Stimulated activated CD4-positive, alpha-beta T cell treated with anti-CD3 and anti-CD28 coated beads, TNF-alpha, amount 100 ng/mL, for 4 hours (primary cell): ENCODE measurements at places on chromosomes 5 and 9.

DNA sequence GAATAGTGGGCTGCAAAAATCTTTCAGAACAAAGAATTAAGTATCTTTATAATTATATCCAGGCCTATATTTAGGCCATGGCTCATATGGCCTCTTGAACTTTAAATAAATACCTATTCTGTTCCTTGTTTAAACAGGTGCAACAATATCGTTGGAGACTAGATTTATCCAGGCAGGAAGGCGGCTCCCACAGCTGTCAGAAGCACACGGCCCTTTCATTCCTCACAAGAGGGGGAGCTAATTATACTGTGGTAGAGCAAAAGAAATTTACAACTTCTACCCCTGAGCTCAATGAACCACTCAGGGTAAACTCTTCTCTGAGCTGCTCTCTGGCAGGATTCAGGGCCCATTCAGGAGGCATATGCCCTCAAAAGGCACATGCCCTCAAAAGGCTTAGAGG is 31.3 kb downstream of the TMEM174 start:
- DNase-seq = no peak

DNA sequence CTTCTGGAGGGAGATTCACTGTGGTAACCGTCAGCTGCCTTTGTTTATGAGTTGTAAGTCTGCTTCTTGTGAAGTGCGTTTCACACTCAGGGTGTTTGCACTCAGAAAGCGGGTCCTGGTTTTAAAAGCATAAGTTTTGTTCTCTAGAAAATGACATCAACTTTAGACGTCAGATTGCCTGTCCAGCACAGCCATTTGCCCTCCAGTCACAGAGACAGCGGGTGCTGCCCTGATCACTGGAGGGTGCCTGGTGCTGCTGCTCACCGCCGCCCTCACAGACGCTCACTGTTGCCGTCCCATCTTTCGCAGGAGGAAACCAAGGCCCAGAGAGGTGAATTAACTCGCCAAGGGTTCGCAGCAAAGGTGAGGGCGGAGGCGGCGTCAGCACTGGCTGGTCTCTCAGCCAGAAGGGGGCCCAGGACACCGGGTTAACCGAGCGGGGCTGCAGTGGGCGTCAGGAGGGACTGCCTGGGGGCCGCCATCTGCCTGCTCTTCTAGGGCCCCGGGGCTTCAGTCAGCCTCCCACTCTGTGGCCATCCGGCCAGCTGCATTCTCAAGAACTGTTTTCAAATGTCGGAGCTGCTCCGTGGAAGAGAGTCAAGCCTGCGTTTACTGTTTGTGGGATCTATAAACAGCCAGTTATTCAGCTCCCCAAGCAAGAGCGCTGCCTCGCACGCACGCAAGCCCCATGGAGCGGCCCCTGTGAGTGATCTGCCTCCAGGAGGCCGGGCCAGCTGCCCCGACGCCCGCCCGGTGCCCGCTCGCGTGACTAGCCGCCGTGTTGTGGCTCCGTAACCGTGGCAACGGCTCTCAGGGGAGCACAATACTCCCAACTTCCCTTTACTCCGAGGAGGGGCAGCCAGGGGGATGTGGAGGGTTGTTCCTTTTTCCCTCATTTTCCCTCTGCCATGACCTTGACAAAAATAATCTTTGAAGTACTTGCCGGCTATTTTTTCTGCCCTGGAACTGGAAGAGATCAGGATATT is 43.4 kb upstream of the EXOC3 start:
- DNase-seq = no peak

DNA sequence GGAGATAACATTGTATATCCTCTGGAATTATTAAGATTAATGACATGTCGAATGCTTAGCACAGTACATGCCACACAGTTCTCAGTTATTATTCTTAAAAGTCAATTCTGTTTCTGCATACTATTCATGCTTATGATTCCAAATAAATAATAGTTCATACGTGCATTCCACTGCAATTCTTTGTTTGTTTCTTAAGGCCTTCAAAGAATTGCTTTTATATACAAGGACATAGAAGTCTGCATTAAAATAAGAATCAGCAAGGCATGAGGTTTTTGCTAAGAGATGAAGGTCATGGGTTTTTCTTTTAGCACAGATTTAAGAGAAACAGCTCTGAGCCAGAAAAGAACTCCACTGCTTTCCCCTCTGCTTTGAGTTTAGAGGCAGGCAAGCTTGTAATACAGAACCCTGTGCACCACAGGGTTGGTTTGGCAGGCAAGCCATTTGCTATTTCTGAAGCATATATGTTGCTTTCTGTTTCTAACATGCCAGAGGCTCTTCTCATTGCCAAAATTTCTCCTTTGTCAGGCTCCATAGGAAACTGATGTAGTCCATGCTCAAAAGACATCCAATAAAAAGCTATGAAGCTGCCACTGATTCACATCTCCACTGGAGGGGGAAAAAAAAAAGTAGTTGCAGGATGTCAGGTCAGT is 420.6 kb upstream of the TYRP1 start:
- DNase-seq = no peak

- peak; percentile 57 for DNase-seq
These were observed 56.2 kb downstream of the ACER2 start for GRCh38 chr9:19464764-19465585.

GRCh38 chr5:128632264-128632663 is 94.2 kb upstream of the FBN2 start:
- no peak for DNase-seq

GRCh38 chr9:113516840-113517577 is 53.5 kb downstream of the RGS3 start:
- DNase-seq = peak; percentile 45

DNA sequence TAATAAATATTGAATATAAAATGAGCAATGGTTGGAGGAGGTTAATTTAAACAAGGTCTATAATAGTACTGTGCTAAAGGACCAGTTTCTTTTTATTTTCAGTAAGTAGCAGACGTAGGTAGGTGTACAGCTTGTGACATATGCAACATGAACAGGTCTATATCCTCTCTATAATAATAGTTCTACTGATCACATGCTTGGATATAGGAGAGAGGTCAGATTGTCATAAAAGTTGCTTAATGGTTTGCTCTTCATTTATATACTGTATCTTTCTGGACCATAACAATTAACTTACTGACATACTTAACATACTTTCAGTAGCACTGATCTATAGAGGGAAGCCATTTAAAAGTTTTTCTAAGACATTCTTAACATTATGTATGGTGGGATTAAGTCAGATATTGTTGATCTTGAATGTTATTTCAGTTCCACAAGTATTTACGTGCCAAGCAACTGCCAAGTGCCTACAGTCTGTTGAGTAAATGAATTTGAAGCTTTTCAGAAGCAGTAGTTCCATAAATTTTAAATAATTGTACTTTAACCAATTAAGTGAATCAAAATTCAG is 68.0 kb downstream of the DENND4C start:
- no peak for DNase-seq

DNA sequence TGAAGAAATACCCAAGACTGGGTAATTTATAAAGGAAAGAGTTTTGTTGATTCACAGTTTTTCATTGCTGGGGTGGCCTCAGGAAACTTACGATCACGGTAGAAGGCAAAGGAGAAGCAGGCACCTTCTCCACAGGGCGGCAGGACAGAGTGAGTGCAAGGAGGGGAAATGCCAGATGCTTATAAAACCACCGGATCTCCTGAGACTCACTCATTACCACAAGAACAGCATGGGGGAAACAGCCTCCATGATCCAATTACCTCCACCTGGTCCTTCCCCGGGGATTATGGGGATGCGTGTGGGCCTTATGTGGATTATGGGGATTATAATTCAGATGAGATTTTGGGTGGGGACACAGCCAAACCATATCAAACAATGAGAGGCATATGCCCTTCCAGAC is 18.5 kb upstream of the RORB start:
- DNase-seq = no peak

DNA sequence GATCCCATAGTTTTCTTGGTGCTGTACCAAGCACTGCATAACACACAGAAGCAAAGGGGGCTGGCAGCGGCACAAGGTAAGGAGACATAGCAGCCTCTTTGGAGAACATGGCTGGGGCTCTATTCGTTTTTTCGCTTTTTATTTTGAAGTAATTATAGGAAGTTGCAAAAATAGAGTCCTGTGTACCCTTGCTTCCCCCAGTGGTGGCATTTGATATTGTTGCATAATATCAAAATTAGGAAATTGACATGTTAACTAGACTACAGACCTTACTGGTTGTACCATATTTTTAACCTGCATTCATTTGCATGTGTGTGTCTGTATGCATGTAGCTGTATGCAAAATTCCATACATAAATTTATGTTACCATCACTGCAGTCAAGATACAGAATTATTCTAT is 6.6 kb upstream of the UBQLN1 start:
- no peak for DNase-seq

GRCh38 chr9:124149992-124150391 is 107.8 kb upstream of the NEK6 start:
- no peak for DNase-seq
